MM.1S (cell line): ENCODE measurements at places on chromosomes 16 and 17.

DNA sequence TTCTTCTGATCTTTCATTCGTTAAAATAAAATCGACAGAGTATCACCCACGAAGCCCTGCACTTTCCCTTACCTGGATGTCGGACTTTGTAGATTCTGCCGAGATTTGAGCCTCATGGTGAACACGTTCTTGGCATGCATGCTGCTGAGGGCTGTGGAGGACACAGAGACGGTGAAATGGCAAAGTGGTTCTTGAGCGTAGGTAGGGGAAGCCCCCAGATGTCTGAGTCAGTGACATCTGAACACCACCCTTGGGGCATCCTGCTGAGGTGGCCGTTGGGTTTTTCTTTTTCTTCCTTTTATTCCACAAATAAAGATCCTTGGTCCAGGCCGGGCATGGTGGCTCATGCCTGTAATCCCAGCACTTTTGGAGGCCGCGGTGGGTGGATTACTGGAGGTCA lies 33.9 kb downstream of the NOS2 start:
- DNase-seq, result no peak

DNA sequence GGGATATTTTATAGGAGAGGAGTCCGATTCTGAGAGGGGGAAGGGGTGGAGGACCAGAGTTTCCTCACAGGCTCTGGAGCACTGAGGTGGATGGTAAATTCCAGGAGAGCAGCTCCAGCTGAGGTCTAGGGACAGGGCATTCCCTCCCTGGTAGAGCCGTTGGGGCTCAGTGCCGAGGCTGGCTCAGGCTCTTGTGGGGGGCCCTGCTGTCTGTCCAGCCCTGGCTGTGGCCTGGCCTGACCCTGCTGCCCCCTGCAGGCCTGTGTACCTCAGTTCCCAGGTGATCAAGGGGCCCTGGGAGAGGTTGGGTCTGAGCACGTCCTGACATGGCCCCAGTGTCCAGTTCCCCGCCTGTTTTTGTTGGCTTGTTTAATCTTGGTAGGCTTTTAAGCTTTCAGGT lies 16.8 kb downstream of the ZNF750 start:
- DNase-seq, result no peak

GRCh38 chr16:1374418-1375297 lies 22.9 kb downstream of the GNPTG start:
- DNase-seq, result no peak

GRCh38 chr17:7120123-7120522 lies 5.5 kb upstream of the ASGR2 start:
- DNase-seq, result no peak

- DNase-seq, result no peak
These were observed 127.1 kb downstream of the PITPNC1 start for GRCh38 chr17:67504182-67504581.

- no peak for DNase-seq
These were observed 372.2 kb upstream of the CDH5 start for GRCh38 chr16:65994291-65994690.

GRCh38 chr16:14301169-14302030 lies 230.3 kb downstream of the MRTFB start:
- DNase-seq, result peak; percentile 31

GRCh38 chr16:3252967-3253366 lies 3.5 kb downstream of the MEFV start:
- no peak for DNase-seq

DNA sequence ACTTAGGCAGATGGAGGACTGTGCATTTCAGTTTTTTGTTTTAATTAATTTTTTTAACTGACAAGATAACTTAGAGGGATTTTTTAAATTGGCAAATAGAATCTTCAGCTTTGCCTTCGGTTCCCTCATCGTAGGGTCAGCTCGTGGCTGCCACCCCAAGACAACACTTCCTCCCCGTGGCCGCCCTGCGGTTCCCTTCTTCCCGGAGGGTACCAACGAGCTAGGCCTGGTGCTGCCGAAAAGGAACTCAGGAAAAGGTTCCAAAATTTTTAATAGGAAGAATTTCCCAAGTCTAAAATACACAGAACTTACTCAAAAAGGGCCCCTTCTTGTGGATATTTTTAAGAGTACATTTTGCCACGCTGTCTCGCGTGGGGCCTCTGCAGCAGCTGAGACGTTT lies 210.4 kb upstream of the CHMP6 start:
- DNase-seq, result no peak

DNA sequence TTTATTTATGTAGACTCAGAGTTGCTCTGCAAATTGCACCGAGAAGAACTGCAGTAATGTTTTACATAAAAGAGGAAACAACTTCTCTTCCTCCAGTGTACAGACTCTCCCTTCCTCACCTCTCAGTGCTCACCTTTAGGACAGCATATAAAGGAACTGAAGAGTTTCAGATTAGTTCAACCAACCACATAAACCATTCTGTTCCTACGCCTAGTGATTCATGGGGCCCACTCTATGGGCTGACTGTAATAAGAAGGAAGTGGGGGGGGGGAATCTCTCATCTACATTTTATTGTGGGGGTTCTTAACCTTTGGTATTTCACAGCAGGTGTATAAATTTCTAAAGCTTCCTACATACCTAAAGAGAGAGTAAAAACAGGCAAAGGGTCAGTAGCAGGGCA lies 18.3 kb downstream of the ZSWIM7 start:
- no peak for DNase-seq

DNA sequence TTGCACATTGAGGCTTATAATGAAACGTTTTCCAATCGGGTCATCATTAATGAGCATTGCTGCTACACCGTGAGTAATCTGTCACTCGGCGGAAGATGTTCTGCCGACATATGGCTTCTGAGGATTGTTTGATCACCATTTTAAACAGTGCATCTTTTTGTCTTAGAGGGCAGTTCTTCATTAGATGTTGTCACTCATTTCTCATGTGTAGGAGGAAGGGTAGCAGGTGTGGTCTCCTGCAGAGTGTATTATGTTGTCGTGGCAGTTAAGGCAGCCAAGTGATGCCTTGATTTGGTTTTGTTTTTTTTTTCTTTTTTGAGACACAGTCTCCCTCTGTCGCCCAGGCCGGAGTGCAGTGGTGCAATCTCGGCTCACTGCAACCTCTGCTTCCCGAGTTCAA lies 50.5 kb downstream of the SEC14L1 start:
- no peak for DNase-seq

DNA sequence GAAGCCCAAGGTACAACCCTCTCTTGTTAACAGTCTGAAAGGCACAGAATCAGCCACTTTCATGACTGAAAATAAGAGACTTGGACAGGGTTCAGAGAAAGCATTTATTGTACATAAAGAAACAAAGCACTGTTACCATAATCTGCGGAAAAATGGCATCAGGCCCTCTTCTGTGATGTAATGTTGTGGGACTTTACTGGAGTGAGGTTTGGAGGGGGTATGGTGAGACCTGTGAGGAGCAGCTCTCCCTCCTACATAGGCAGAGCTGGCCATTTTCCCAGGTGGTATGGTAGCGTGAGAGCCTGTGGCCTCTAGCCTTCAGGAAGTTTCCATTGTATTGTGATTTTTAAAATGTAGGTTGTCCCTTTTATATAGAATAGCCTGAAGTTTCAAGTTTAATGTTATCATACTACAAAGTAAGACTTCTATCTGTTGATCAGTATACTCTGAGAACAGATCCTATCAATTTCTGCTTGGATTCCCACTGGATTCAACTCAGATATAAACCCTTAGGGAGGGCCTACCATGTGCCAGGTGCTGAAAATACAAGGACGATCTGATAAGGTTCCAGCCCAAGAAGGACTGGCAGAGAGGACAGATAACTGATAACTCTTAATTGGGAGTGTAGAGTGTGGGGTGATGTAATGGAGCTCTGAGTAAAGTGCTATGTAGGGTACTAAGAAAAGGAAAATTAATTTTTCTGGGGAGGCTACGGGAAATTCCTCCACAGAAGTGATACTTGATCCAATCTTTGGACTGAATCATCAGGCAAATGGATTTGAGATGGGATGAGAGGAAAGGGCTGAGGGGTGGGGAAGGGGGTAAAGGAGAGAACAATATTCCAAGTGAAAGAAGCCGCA lies 4.1 kb upstream of the YPEL2 start:
- no peak for DNase-seq

DNA sequence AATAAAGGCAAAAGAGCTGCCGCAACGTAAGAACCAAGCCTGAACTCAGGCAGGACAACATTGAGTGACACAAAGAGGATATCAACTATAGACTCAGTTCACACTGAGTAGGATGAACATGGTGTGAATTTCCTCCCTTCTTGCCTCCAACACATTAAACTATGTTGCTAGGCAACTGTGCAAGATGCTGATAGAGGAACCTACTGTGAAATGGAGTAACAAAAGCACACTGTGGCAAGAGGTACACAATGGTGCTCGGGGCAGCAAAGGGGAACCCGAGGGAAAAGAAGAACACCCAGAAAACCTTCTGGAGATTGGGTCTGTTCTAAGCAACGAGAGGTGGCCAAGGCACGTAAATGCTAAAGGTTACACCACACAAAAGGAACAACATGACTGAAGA lies 34.1 kb downstream of the GRB2 start:
- no peak for DNase-seq

- DNase-seq, result no peak
These were observed 18.1 kb downstream of the IRF8 start for GRCh38 chr16:85917012-85917411.

DNA sequence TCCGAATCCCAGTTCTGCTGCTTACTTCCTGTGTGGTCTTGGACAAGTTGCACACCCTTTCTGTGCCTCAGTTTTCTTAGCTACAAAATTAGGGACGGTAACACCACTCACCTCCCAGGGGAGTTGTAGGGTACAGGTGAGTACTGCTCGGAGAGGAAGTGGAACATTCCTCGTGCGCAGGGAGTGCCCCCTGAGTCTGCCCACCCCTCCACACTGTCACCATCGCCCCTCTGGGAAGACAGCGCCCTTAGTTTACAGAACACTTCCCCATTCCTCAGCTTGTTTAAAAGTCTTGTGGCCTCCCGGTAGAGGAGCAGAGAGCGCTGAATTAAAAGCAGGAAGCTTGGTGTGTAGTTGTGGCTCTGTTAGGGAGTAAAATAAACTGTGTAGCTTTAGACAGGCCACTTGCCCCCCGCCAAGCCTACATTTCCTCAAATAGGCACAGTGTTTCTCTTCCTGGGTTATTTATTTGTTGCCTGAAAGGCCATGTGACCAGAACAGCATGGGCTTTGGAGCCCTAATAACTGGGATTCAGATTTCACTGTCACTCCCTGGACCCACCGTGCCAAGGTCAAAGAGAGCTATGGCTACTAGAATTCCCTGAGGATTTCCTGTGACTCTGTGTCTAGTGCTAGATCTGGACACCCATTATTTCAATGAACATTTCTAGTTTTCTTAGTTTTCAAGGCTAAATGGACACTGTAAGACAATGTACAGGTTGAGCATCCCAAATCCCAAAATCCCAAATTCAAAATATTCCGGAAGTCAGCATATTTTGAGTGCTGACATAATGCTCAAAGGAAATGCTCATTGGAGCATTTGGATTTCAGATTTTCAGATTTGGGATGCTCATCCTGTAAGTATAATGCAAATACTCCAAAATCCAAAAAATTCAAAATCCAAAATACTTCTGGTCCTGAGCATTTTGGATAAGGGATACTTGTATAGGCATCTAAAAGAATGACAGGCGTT lies 372.5 kb downstream of the SNX29 start:
- no peak for DNase-seq

DNA sequence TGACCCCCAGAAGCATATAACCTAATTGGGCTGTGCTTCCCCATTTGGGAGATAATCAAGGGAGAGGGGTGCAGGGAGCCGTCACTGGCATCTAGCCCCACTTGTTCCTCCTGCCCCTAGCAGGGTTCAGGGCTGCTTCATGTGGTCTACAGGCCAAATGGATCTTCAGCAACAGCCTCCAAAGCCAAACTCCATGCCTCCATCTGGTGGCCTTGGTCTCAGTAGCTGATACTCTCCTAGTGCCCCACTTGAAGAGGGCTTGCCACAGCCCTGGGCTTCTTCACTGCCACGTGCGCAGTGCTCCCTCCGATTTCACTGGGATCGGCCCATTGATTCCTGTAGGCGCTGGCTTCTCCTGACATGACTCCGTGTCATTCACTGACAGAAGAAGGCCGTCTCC lies 24.6 kb downstream of the LYRM9 start:
- DNase-seq, result no peak

- DNase-seq, result peak; percentile 93
These were observed 8.9 kb downstream of the UBTF start for GRCh38 chr17:44210342-44211192.

- peak; percentile 87 for DNase-seq
These were observed 735 bp downstream of the ZNF652 start for GRCh38 chr17:49361129-49361901.
